ENCODE measurements at places on chromosomes 5 and 9. TPM values are rescaled to one million over a fixed set of nuclear protein-coding genes. Genes with fewer than 3 reads are reported as not detected.

Gene SELENOP
- 268 TPM for polyA plus RNA-seq

Gene TPM2
- 8,701 TPM for polyA plus RNA-seq

Gene CDH6
- polyA plus RNA-seq = 4.2 TPM

Gene PCDHGA7
- polyA plus RNA-seq = 1.5 TPM

Gene FBXL7
- polyA plus RNA-seq = 19.0 TPM

DNA sequence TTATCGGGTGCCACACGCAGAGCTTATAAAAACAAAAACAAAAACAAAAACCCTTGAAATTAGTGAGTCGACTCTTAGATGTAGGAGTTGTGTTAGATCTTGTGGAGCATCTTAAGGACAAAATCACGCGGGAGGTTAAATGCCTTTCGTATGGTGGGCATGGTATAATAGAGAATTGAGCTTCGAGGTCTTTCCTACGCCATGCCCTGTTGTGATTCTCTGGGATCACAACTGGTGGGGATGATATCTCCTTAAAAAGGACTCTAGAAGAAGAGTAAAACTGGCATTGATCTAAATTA is 773 bp upstream of the ELL2 start:
- H3K4me1 ChIP-seq = peaks cover 21% of the 10 kb centered on the region
- no peaks in the 10 kb centered on the region for H3K36me3 ChIP-seq
- no peak overlapping the region for H3K4me3 ChIP-seq
- no peak for DNase-seq
- H3K27me3 ChIP-seq = peaks cover 25% of the 10 kb centered on the region
- no peak overlapping the region for H3K27ac ChIP-seq

DNA sequence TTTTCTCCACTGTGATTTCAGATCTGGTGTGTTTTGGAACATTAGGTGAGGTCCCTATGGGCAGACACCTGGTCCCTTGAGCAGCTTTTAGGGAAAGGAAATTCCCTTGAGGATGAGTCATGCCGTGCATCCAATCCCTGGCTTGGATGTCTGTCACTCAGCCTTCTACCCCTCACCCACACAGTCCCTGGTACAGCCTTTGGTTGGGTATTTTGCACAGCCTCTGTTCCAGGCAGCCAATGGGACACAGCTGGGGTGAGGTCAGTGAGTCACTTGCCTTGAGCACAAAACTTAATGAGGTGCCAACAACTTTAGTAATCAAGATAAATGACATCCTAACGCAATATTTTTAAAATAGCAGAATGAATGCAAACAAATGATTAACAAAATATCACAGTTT is 22.7 kb upstream of the SVEP1 start:
- H3K27me3 ChIP-seq = no peaks in the 10 kb centered on the region
- DNase-seq = no peak
- no peak overlapping the region for H3K4me3 ChIP-seq
- no peak overlapping the region for H3K27ac ChIP-seq

DNA sequence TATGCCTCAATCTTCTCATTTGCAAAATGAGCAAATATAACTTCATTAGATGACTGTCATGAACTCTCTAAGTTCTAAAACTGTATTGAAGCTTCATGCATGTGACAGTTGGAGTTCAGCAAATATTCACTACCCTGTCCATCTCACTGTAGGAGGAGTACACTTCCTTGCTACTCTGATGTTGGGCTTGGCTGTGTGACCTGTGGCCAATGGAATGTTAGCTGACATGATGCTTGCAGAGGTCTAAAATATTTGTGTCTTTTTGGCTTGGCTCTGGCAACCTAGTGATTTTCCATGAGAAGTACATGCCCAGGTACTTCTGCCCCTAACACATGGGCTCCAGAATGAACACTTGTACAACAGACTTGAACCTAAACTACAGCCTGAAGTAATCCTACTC is 203.1 kb upstream of the ANKH start:
- H3K27ac ChIP-seq = no peak overlapping the region
- H3K27me3 ChIP-seq = no peaks in the 10 kb centered on the region
- DNase-seq = no peak

- H3K36me3 ChIP-seq = no peaks in the 10 kb centered on the region
- peaks cover 5% of the 10 kb centered on the region for H3K27me3 ChIP-seq
- H3K4me3 ChIP-seq = no peak overlapping the region
- DNase-seq = peak; percentile 36
- peaks cover 40% of the 10 kb centered on the region for H3K4me1 ChIP-seq
- no peak overlapping the region for H3K27ac ChIP-seq
These were observed 47.3 kb downstream of the WNK2 start for GRCh38 chr9:93231121-93231694.

- no peak overlapping the region for H3K4me3 ChIP-seq
- H3K36me3 ChIP-seq = no peaks in the 10 kb centered on the region
These were observed 156.1 kb upstream of the NTRK2 start for GRCh38 chr9:84513473-84513872.

DNA sequence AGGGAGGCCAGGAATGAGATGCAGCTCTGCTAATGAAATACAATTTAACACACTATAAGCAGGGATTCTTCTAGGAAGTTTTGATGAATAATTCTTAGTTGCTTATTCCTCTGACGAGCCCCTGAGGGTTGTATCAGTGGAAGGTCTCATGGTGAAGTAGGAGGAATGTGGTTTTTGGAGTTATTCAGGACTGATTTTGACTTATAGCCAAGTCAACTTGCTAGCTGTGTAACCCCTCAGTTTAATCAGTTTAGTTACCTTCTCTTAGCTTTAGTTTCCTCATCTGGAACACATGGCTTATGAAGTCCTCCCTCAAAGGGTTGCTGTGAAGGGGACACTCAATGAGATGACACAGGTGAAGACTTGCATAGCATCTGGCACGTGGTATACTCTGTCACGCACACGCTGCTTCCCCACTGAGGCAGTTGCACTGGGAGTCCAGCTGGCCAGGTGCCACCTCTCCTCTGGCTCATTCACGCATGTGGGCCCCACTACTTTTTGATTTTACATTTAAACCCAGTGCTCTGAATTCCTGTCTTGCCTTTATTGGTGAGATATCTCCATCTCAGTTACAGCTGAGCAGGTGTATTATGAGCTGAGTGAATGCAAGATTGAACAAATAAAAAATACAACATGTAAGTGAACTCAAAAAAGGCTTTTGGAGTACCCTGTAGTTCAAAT is 415.0 kb downstream of the ARHGEF28 start:
- no peak overlapping the region for H3K4me3 ChIP-seq
- peak overlapping the region; percentile 32 for H3K27ac ChIP-seq
- peaks cover 23% of the 10 kb centered on the region for H3K4me1 ChIP-seq
- H3K36me3 ChIP-seq = no peaks in the 10 kb centered on the region
- H3K27me3 ChIP-seq = no peaks in the 10 kb centered on the region

DNA sequence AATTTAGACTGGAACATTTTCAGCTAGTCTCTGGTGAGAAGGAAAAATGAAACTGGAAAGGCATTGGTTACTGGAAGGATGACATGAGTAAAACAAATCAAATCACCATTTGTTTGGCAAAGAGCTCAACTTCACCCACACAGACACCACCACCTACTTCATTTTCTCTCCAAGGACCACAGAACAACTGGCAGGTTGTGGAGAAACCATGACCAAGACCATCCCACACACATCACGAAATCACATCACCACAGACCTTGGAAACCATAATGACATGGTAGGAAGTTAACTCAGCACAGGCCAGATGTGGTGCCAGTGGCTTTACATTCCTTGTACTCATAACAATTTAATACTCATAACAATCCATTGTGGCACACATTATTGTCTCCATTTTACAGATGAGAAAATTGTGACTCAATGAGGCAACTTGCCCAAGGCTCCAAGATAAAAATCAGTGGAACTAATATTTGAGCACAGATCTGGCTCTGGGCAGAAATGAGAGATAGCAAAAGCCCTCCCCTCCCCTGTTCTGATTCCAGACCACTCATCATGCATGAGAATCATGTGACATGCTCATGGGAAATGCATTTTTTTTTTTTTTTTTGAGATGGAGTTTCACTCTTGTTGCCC is 7.5 kb downstream of the OR1K1 start:
- no peak overlapping the region for H3K27ac ChIP-seq
- no peaks in the 10 kb centered on the region for H3K4me1 ChIP-seq
- H3K27me3 ChIP-seq = no peaks in the 10 kb centered on the region
- no peaks in the 10 kb centered on the region for H3K36me3 ChIP-seq

- DNase-seq = no peak
- no peaks in the 10 kb centered on the region for H3K36me3 ChIP-seq
- no peak overlapping the region for H3K27ac ChIP-seq
These were observed 13.4 kb upstream of the STRBP start for GRCh38 chr9:123281659-123282350.

Measured in muscle of leg (tissue), 16 donors.